ENCODE measurements at places on chromosomes 1 and 21. TPM values are rescaled to one million over a fixed set of nuclear protein-coding genes. Genes with fewer than 3 reads are reported as not detected.

The SYNC gene
- not detected for total RNA-seq

The TMEM53 gene
- 4.9 TPM for total RNA-seq

The RAB3B gene
- total RNA-seq, result 0.10 TPM

The TNFSF4 gene
- 0.38 TPM for total RNA-seq

The TYW3 gene
- total RNA-seq, result 30.9 TPM

- peaks cover 35% of the 10 kb centered on the region for H3K4me1 ChIP-seq
- no peak overlapping the region for H3K27ac ChIP-seq
Observed at GRCh38 chr1:10918531-10918930, 93.9 kb upstream of the TARDBP start.

- DNase-seq, result no peak
- H3K36me3 ChIP-seq, result no peaks in the 10 kb centered on the region
- no peaks in the 10 kb centered on the region for H3K27me3 ChIP-seq
Observed at GRCh38 chr1:216207154-216207553, 216.1 kb downstream of the USH2A start.

DNA sequence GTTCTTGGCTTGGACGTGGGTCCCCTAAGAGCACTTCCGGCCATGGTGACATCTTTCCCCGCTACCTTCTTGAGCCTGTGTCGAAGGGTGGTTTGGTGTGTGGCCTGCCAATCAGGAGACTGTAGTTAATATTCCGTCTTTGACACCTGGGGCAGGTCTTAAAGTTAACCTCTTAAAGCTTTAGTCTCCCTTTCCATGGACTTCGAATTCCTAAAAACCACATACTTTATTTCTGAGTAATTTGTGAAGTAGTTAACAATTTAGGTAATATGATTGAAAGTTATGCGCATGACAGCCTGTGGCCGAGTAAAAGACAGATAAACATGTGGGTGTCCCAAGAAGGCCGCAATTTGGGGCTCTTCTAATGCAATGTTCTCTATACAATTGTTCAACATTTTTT is 10.2 kb upstream of the RAB29 start:
- H3K27ac ChIP-seq, result no peak overlapping the region
- H3K36me3 ChIP-seq, result peaks cover 8% of the 10 kb centered on the region
- H3K27me3 ChIP-seq, result no peaks in the 10 kb centered on the region
- peaks cover 9% of the 10 kb centered on the region for H3K4me1 ChIP-seq

GRCh38 chr1:10724052-10724494 is 72.4 kb downstream of the CASZ1 start:
- no peaks in the 10 kb centered on the region for H3K36me3 ChIP-seq
- no peak for DNase-seq
- no peak overlapping the region for H3K27ac ChIP-seq
- H3K27me3 ChIP-seq, result no peaks in the 10 kb centered on the region
- no peak overlapping the region for H3K4me3 ChIP-seq
- no peaks in the 10 kb centered on the region for H3K4me1 ChIP-seq

GRCh38 chr21:42674351-42674940 is 21.0 kb downstream of the PDE9A start:
- peaks cover 14% of the 10 kb centered on the region for H3K4me1 ChIP-seq
- DNase-seq, result no peak
- no peak overlapping the region for H3K27ac ChIP-seq
- H3K36me3 ChIP-seq, result no peaks in the 10 kb centered on the region
- H3K27me3 ChIP-seq, result no peaks in the 10 kb centered on the region
- H3K4me3 ChIP-seq, result no peak overlapping the region

GRCh38 chr21:31913182-31913608 is 40.4 kb downstream of the HUNK start:
- DNase-seq, result no peak
- peaks cover 30% of the 10 kb centered on the region for H3K27me3 ChIP-seq
- no peaks in the 10 kb centered on the region for H3K4me1 ChIP-seq
- no peak overlapping the region for H3K27ac ChIP-seq
- no peaks in the 10 kb centered on the region for H3K36me3 ChIP-seq

DNA sequence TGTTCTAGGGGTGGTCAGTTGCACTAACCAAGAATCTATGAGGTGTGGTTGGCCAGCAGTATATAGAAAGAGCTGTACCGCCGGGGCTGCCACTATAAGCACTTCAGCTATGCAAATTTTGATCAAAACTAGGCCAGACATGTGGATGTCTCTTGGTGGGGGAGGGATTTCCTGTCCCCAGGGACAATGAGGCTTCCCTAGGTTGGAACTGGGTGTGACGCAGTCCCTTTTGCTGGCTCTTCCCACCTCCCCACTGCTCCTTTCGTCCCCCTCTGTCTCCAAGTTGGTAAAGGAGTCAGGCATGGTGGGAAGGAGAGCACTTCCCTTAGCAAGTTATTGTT is 13.6 kb downstream of the SDCCAG8 start:
- DNase-seq, result no peak
- H3K4me1 ChIP-seq, result peaks cover 26% of the 10 kb centered on the region
- H3K27ac ChIP-seq, result no peak overlapping the region
- peaks cover 15% of the 10 kb centered on the region for H3K36me3 ChIP-seq

GRCh38 chr1:206495011-206495461 is 12.3 kb upstream of the RASSF5 start:
- no peak overlapping the region for H3K4me3 ChIP-seq
- peaks cover 9% of the 10 kb centered on the region for H3K4me1 ChIP-seq
- DNase-seq, result no peak

DNA sequence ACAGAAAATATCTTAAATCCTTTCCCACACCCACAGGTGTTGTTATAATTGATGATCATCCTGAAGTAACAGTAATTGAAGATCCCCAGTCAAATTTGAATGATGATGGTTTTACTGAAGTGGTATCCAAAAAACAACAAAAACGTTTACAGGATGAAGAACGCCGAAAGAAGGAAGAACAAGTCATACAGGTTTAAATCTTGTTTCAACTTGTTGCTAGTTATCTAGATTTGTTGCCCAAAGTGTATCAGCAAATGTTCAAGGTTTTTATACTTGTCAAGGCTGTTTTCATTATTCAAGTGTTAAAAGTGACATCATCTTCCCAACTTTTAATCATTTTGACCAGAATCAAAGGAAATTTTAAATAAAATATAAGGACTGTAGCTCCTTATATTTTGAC is 64.7 kb downstream of the PRRC2C start:
- H3K4me1 ChIP-seq, result peaks cover 28% of the 10 kb centered on the region
- no peak overlapping the region for H3K27ac ChIP-seq
- no peak overlapping the region for H3K4me3 ChIP-seq
- H3K27me3 ChIP-seq, result no peaks in the 10 kb centered on the region

GRCh38 chr1:41419584-41420295 is 58.5 kb downstream of the FOXO6 start:
- DNase-seq, result no peak
- no peaks in the 10 kb centered on the region for H3K4me1 ChIP-seq
- no peaks in the 10 kb centered on the region for H3K36me3 ChIP-seq
- H3K27ac ChIP-seq, result no peak overlapping the region
- H3K27me3 ChIP-seq, result peaks cover 3% of the 10 kb centered on the region

DNA sequence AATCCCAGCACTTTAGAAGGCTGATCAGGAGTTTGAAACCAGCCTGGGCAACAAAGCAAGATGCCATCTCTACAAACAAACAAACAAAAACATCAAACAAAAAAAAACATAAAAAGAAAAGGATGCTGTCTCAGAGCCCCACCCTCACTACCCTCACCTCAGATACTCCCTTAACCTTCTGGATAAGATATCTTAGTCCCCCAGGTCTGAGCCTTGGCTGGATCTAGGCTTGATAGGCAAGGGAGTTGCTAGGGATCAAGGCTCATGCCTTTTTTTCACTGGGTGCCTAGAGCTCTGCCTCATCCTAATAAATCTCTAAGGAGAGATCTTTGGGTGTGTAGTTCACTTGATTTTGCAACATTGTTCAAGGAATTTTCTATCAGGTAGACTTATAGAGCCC is 7.4 kb downstream of the HDAC1 start:
- peaks cover 63% of the 10 kb centered on the region for H3K4me1 ChIP-seq
- no peak for DNase-seq
- no peaks in the 10 kb centered on the region for H3K27me3 ChIP-seq
- H3K27ac ChIP-seq, result no peak overlapping the region
- H3K4me3 ChIP-seq, result no peak overlapping the region

Measured in activated naive CD4-positive, alpha-beta T cell treated with anti-CD3 and anti-CD28 coated beads for 36 hours (primary cell).